ENCODE measurements at places on chromosomes 3 and 15. TPM values are rescaled to one million over a fixed set of nuclear protein-coding genes. Genes with fewer than 3 reads are reported as not detected.

The MRPL47 gene
- 32.0 TPM for total RNA-seq

The ANKUB1 gene
- not detected for total RNA-seq

The DPPA4 gene
- not detected for total RNA-seq

The CHL1 gene
- 64.8 TPM for total RNA-seq

The CTXND1 gene
- 0.07 TPM for total RNA-seq

The XPC gene
- 85.8 TPM for total RNA-seq

The NUTM1 gene
- not detected for total RNA-seq

The SLC2A2 gene
- not detected for total RNA-seq

The PEX5L gene
- total RNA-seq: not detected

The CHDH gene
- total RNA-seq: 9.1 TPM

DNA sequence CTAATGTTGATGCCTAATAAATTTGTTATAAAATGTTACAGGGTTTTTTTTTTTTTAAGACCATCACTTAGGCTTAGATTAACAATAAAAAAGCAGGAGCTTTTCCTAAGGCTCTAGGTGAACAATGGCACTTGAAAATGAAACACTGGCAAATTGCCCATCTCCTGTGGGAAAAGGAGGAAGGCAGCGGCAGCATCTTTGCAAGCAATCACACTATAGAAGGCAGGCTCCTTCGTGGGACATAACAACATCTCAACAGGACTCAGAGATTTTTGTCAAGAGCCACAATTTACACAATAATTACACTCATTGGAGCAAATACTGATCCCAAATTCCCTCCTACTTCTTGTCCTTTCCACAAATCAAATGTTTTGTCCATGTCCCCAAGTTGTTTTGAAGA is 646.7 kb downstream of the ROBO2 start:
- no peak for DNase-seq

DNA sequence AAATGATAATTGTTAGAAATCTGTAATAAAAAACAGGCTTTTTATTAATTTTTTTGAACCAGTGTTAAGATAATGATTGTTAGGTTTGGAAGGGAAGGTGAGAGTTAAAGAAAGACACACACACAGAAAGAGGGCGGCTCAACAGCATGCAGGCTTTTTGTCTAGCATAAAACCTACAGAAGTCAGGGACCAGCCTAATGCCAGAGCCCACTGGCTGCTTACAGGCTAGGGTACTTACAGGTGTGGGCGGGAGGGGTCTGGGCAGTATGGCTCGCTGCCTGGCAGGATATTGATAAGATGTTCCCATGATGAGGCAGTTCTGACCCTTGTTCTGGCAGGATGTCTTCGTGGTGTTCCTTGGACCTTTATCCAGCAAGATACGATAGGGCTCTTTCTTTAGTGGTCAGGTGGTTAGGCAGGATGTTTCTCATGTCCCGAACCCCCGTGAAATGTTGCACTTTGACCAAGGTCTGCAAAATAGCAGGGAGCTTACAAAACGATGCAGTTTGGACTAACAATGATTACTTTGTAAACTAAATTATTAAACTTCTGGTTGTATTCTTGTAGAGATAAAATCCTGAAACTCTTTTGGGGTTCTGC is 84.7 kb downstream of the DCUN1D1 start:
- DNase-seq: no peak

DNA sequence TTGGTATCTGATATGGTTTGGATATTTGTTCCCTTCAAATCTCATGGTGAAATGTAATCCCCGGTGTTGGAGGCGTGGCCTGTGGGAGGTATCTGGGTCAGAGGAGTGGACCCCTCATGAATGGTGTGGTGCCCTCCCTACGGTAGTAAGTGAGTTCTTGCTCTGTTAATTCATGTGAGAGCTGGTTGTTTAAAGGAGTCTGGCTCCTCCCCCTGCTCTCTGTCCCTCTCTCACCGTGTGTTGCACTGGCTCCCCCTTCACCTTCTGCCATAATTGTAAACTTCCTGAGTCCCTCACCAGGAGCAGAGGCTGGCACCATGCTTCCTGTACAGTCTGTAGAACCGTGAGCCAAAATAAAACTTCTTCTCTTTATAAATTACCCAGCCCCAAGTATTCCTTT is 246.9 kb upstream of the AGTR1 start:
- no peak for DNase-seq

- no peak for DNase-seq
Observed at GRCh38 chr3:126658584-126658983, 3.7 kb upstream of the TXNRD3 start.

DNA sequence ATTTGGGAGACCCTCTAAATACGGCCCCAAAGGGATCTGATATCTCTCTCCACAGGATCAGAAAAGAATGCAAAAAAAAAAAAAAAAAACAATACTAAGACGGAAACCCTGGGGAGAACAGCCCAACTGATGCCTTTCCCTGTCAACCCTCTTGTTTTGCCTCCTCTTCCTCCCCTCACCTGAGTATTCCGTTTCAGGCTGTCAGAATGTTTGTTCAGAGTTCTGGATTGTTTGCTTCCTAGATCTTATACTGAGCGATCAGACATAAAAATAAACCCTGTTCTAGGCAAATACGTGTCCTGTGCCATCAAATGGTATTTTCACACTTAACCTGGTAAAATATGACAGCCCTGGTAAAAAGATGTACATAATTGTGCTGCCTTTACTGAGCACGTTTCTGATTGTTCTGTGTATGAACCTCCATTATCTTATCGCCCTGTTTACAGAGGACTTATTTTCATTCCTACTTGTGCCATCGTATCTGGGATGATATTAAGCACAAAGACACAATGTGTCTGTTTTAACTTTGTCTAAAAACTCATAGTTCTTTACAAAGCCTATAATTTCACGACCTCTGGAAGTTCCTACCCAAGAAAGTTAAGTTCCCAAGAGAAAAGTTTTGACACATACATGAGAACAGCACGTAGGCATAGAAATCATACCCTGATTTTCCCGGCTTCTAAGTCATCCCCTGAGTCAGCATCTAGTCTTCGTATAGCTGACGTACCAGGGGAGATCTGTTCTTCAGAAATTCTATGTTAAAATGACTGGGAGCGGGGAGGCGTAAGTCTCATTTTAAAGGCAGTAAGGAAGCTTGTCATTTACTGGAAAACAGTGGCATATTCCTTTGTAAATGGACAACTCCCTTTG is 856 bp downstream of the ZBTB38 start:
- no peak for DNase-seq

- no peak for DNase-seq
Observed at GRCh38 chr15:95196176-95196915, 965.0 kb downstream of the MCTP2 start.

- DNase-seq: no peak
Observed at GRCh38 chr15:71288348-71288955, 173.2 kb downstream of the THSD4 start.

- DNase-seq: no peak
Observed at GRCh38 chr15:56240390-56240789, 3.3 kb downstream of the RFX7 start.

GRCh38 chr3:107242579-107242978 is 134.7 kb upstream of the CCDC54 start:
- DNase-seq: no peak

DNA sequence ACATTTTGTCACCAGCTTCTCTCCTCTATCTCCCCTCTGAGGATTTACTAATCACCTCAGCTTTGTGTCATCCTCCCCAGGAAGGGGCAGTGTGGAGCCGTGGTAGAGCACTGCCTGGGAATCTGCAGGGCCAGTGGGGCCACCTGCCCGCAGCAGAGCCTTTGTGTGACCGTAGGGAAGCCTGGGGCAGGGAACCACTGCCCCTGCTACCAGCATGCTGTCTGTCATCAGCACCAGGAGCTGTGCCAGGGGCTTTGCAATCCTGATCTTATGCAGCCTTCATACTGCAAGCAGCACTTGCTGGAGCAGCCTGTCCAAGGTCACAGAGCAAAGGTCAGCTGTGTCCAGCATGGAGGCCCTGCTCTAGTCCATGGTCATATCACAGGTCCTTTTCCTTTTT is 170.2 kb upstream of the IL12A start:
- no peak for DNase-seq

- no peak for DNase-seq
Observed at GRCh38 chr15:70422342-70422741, 324.6 kb upstream of the TLE3 start.

DNA sequence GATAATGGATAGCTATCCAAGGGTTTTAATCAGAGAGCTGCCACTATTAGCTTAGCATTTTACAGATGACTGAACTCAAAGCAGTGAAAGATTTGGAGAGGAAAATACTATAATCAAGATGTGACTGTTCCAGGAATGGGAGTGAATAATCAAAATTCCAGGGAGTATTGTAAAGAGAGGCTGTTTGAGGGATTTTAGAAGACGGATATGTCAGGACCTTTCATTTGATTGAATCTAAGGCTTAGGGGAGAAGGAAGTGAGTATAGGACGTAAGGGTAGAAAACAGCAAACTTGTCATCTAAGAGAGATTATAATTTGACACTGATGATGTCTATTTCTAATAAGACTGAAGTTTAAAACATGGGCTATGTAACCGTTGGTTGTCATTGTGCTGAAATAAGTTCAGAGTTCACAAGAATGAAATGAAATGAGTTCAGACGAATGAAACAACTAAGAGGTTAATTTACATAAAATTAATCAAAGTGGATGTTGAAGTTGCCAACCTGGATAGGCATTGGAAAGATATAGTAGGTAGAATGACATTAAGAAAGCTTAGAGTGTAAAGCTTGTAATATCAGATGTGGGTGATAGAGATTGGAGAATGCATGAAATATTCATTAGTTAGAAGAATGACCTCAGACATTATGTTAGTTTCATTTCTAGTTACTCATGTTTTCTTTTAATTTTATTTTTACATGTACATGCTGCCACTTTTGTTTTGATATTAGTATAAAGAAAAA is 842.8 kb downstream of the SI start:
- DNase-seq: no peak

- no peak for DNase-seq
Observed at GRCh38 chr15:59315914-59316451, 56.7 kb downstream of the MYO1E start.

All from uterus (tissue), 4 donors.